ENCODE measurements at places on chromosomes 3 and 15.

DNA sequence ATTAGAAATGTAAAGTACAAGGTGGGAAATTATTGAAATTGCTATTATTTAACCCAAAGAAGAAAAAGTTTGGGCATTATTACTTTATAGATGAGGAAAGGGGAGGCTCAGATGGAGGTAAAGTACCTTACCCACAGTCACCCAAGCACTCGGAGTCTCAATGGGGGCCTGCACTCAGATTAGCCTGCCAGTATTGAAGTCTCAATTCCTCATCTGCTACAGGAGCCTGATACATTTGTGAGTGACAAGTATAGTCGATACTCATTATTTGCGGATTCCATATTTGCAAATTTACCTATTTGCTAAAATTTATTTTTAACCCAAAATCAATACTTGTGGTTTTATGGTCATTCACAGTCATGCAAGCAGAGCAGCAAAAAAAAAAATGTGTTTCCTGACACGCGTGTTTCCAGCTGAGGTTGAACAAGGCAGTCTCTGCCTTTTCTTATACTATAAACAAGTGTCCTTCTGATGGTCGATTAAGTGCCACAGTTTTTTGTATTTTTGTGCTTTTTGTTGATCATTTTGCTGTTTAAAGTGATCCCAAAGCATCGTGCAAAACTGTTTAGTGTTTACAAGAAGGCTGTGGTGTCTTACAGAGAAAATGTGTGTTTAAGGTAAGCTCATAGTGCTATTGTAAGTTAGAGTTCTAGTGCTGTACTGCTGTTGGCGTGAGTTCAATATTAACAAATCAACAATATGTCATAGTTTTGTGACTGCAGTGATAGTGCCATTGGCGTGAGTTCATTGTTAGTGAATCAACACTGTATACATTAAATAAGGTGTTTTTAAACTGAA is 48.0 kb downstream of the ARHGEF26 start:
- no peak for DNase-seq

GRCh38 chr3:72848703-72849081 is 447 bp upstream of the SHQ1 start:
- DNase-seq = peak; percentile 55

GRCh38 chr3:140664111-140664510 is 13.8 kb upstream of the TRIM42 start:
- no peak for DNase-seq

DNA sequence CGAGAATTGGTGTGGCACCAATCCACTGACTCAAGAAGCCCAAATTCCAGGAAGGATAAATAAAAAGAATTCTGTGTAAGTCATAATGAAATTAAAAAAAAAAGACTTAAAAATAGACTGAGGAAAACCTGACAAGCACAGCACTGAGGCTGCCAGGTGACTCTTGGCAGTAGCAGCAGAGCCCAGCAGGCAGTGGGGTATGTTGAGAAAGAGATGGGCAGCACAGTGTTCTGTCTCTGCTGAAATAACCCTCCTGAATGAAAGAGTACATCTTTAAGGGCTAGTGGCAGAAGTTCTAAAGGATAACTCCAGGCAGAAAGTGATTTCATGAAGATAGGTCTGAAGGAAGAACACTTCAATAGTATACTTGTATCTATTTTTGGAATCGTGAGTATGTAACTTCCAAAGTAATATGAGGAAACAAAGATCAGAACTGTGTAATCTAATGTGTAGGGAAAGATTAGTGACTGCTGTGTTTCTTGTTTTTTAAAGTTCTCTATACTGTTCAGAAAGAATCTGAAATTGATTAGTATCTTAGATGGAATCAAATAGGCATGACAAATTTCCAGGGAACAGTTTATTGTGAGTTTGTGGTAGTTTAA is 75.9 kb downstream of the RAB7A start:
- DNase-seq = no peak

DNA sequence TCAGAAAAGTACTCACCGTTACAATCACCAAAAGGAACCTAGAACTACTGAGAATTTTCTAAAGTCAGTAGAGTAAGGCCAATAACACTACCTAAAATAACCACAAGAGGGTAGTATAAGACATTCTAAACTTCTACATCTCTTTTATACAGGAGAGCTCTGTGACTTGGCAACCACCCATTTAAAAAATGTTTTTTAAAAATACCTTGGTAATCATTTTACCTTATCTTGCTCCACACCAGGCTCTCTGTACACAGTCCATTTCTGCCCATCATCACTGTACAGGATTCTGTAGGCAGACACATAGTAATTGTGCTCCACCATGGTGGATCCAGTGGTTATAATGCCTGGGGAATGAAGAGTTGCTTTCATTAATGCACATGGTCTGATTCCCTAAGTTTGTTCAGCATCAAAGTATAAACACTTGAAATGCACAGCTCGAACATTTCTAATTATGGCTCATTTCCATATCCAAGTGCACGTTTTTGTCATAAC is 54.5 kb downstream of the ST3GAL6 start:
- DNase-seq = peak; percentile 1

- no peak for DNase-seq
These were observed 28.7 kb downstream of the SENP8 start for GRCh38 chr15:72146934-72147333.

DNA sequence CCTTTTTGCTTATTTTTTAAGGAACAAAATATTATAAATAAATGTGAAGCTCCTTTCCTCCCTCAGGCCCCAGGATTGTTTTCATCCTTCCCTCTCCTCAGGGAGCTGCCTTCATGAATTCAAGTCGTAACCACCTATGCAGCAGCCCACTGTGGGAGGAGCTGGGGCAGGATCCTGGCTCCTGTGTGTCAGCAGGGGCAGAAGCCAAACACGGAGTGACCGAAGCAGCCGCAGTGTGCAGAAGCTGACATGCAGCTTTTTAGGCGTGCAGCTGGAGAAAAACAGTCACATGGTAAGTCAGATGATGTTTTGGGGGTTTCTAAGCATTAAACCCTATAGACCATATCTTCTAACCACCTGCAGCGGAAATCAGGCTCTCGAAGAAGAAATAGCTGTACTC is 231.3 kb downstream of the OCA2 start:
- DNase-seq = no peak

- DNase-seq = no peak
These were observed 185.3 kb downstream of the CACNA2D3 start for GRCh38 chr3:54307566-54308180.

- DNase-seq = peak; percentile 44
These were observed 2.2 kb upstream of the ULK3 start for GRCh38 chr15:74845208-74845568.

DNA sequence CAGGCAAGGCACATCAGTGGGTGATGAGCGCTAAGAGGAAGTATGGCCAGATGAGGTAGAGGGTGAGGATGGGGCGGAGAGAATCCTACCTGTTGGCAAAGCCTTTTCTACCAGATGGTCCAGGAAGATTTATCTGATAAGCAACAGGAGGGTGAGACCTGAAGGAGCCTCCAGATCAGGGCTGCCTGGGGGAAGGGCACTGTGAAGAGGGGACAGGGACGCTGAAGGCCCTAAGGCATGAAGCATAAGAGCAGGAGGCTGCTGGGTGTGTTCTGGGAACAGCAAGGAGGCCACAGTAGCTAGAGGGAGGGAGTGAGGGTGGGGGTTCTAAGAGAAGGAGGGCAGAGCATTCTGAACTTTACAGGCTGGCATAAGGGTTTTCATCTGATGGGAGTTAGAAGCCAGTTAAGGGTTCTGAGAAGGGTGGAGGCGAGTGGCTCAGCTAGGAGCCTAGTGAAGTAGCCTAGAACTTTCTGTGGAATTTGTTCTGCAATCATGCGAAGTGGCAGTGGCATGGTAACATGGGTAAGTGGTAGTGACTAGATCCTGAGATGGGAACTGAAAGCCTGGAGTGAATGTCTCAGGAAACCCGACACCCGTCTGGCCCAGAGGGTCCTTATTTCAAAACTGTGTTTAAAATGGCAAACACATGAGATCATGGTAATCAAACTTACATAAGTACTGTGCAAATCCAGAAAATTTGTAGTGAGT is 29.9 kb downstream of the CGNL1 start:
- no peak for DNase-seq

GRCh38 chr3:195151866-195152541 is 119.0 kb downstream of the XXYLT1 start:
- DNase-seq = no peak

- no peak for DNase-seq
These were observed 78.1 kb downstream of the COL8A1 start for GRCh38 chr3:99716463-99716995.

DNA sequence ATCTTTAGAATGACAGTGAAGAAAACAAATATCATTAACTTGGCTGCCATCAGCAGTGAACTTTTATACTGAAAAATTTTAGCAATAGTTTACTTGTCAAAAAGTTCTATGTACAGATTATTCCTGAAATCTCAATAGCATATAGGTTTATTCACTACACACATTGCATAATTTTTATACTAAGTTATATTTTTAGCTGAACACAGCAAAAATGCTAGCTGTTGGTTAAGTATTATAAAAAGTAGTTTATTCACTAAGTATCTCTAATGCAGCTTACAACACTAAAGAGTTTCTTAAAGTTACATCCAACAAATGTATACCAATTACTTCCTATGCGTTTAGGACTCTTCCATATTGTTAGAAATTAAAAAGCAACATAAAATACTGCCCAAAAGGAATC is 131.9 kb downstream of the SCAPER start:
- no peak for DNase-seq

- DNase-seq = no peak
These were observed 1.3 kb upstream of the CPEB1 start for GRCh38 chr15:82648257-82649103.

GRCh38 chr3:60920519-60920918 is 330.7 kb downstream of the FHIT start:
- DNase-seq = no peak

GRCh38 chr15:76503804-76504203 is 167.2 kb downstream of the ISL2 start:
- no peak for DNase-seq

GRCh38 chr3:156682501-156682900 is 8.1 kb downstream of the TIPARP start:
- no peak for DNase-seq

GRCh38 chr3:27657871-27658270 is 64.3 kb downstream of the EOMES start:
- no peak for DNase-seq

- no peak for DNase-seq
These were observed 16.5 kb downstream of the ALPK3 start for GRCh38 chr15:84833447-84834228.

DNA sequence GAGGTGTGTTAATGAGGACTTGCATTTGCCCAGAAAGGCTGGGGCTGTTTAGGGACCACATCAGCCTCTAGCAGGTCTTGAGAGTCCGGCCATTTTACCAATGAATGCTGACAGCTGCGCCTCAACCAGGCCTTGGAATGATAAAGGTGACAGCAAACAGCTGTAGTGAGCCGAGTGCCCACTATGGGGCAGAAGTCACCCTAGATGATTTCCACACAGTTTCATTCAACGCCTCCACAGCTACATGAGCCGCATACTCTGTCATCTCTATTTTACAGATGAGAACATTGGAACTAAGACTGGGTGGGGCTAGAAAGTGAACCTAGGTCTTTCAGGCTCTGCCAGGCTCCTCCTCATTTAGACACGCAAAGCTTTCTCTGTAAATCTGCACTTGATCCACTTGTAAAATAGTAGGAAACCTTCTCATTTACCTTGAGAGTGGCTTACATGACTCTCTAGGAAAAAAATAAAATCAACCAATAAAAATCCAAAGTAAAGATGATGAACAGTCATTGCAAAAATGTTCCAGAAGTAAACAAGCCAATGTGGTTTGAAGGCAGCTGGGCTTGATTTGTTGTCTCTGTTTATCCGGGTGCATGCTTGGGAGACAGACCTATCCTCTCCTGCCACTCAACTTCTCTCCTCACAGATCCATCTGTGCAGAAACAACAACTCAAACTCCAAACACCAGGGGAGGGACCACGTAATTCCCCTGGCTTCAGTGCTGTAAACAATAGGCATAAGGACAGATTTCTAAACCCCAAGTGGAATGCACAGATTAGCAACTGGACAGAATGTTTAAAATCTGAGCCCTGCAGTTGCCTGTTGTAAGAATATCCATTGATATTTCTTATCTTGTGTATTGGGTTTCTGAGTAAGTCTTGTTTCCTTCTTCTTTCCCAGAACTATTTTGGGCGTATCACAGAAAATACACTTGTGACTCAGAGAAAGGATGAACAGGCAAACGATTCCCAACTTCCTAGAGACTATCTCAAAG is 31.5 kb upstream of the LDHAL6B start:
- no peak for DNase-seq

DNA sequence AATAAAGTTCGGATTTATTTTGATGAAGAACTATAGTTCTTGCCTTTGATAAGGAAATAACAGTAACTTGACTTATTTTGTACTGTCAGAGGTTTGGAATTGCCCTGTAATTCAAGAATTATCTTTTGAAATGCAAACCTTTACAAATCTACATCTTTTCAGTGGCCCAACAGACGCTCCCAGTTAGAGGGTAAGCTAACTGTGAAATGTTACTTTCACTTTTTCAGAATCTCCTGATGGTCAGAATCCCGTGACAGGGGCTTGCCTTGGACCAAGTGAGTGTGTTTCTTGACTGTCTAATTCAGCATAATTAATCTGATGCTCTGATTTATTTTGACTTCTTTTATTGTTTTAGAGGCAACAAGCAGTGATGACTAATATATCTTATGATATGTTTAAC is 262.5 kb downstream of the PLOD2 start:
- no peak for DNase-seq

GRCh38 chr15:90685591-90686434 is 31.3 kb upstream of the BLM start:
- no peak for DNase-seq

DNA sequence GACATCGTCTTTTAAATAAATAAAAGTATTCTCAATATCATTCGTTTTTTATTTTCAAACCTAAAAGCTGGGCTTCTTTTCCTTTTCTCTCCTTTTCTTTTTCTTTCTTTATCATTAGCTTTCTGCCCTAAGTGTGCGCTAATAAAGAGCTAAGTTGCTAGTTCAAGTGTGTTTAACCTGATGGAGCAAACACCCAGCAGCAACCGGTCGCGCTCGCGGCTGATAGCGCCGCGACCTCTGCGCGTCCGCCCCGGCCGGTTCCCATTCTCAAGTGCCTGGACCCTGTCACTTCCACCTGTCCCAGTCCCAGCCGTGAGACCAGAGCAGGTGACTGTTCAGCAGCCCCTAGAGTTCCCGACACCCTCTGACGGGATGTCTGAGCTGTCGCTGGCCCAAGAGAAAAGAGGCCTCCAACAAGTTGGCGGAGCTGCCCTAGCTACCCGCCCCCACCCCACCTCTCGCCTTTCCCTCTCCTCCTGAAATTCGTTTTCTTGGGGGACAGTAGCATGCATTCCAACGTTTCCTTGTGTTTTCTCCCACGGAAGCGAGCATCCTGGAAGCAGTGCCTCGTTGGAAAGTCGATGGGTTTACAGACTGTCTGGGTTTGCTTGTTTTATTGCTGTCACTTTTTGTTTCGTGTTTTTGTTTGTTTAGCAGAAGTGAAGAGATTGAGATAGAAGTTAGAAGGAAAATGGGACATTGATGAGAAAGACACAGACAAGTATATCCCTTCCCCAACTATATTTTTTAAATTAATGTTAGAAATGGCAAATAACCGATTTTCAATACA is 3.1 kb upstream of the MECOM start:
- no peak for DNase-seq

GRCh38 chr3:108102420-108103039 is 11.7 kb upstream of the CD47 start:
- DNase-seq = no peak

- no peak for DNase-seq
These were observed 67.8 kb downstream of the SNRK start for GRCh38 chr3:43353923-43354670.
